ENCODE measurements at places on chromosomes 4 and X. TPM values are rescaled to one million over a fixed set of nuclear protein-coding genes. Genes with fewer than 3 reads are reported as not detected.

GRCh38 chrX:7926914-7927258 is 327 bp downstream of the PNPLA4 start:
- DNase-seq: no peak

DNA sequence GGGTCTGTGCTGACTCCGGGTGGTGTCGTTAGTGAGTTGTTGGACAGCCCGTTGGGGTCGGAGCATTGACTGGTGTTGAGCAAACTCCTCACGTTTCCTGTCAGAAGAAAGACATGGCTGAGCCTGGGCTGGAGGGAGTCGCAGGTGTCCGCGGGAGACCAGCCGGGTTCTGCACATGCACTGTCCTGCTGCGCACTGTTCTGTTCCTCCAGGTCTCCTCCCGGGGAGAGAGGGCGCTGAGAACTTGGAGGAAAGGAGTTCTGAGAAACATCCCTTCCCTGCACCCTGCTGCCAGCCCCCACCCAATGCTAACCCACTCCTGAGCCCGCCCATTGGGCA is 1.1 kb downstream of the ZNF141 start:
- DNase-seq: no peak

The UGT2A1 gene
- 0.10 TPM for polyA plus RNA-seq

DNA sequence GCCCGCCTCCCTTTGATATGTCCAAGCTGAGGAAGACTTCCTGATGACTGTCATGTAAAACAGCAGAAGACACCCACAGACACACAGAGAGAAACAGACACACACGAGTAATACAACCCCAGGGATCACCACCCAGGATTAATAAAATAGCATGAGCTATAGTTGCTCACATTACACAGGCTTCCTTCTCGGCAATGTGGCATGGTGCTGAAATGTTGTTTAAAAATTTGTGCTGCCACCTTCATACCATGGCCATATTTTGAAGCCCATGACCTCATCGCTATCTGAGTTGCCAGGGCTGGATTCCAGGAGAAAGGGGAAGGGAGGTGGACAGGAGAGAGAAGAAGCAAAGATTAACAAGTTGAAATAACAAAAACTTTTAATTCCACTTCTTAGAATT is 111.7 kb downstream of the SYNPO2 start:
- DNase-seq: no peak

DNA sequence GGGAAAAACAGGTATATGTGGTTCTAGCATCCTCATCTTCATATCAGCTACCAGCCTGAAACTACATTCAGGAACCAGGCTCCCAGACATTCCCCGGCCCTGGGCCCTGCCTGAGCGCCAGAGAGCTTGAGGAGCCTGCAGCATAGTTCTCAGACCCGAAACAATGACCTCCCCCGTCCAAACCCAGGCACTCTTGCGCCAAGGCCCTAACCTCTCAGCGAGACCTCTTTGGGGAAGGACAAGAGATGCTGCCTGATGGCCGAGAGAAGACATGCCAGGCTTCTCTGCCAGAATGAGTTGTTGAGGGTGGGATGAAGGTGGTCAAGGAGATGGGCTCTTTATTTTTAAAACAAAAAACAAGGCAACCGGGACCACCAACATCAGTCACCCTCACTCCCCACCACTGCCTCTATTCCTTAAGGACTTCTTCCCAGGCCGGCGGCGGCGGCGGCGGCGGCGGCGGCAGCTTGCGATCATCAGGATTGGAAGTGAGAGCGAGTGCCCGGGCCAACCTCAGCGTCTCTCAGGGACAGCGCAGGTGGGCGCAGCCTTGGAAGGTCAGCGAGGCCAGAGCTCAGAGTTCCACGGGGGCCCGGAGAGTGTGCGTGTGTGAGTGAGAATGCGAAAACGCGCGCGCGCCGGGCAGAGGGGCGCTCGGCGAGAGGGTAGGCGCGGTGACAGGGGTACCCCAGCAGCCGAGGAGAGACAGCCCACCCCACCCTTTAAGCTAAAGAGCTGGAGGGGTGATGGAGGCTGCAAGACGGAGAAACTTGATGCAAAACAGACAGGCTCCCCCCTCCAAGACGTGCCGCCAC is 601 bp downstream of the INPP4B start:
- DNase-seq: peak; percentile 44

DNA sequence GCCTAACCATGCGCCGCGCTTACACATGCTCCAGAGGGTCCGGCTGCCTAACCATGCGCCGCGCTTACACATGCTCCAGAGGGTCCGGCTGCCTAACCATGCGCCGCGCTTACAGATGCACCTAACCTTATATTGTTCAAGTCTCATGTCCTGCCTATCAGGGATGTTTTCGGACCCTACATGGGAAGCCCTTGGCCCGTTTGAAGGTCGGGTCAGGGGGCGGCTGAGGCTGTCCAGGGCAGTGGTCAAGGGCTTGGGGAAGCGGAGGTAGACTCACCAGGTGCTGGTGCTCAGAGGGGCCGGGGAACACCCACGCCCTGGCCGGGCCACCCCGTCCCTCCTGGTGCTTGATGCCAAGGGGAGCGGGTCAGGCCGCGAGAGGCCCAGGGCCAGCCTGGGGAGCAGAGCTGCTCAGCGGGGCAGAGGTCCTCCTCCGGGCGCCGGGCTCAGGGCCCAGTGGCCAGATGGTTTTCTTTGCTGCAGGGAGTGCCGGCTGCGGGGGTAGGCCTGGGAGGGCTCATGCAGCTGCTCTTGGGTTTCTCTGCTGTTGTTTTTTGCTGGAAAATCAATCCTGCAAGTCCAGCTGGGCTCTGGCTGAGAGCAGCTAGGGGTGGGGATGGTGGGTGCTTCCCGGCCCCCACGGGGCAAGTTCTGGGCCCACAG is 35.4 kb upstream of the SPON2 start:
- DNase-seq: peak; percentile 63

The ASB12 gene
- polyA plus RNA-seq: not detected

DNA sequence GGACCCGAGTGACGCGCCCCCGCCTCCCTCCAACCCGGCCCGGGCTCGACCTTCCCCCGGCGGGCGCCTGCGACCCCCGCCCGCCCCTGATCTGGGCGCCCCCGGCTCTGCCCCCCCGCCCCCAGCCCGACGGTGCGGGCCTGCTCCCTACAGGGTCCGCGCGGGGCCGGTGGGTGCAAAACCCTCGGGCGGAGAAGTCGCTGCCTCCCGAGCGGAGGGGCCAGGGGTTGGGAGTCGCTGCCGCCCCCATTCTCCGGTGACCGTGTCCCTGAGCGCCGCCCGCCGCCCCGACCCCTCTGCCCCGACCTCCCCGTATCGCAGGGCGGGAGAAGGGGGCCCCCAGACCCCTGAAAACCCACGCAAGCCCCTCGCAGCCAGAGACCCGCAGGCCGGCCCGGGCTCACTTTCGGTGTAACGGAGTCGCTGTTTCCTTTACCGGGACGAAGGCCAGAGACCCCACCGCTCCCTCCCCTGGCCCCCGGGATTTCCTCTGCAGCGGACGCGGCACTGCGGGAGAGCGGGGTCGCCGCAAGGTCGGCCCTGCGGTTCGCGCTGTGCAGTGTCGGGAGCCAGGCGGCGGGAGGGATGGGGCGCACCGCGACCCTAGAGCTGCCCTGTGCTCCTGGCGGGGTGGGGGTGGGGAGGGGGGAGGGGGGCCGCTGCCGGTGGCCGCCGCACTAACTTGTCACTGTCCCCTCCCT is 729 bp upstream of the CPLX1 start:
- peak; percentile 90 for DNase-seq

- no peak for DNase-seq
Observed at GRCh38 chr4:144578681-144579080, 67.3 kb upstream of the HHIP start.

The MAGEA12 gene
- polyA plus RNA-seq: 81.1 TPM

DNA sequence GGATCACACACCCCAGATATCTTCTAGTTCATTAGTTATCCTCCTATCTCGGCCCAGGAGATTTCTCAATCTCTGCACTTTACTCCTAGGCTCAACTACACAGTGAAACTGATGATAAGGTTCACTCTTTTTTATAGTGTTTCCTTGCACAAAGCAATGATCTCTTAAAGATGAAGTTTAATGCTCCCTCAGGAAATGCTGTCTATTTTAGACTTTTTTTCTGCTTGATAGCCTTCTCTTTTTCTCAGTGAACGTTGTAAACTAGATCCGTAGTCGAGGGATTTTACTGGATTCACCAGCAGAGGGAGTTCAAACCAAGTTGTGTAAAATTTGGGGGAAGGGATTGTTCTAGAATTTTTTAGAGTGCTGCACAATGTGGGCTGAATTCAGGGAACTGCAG is 269.6 kb downstream of the GBA3 start:
- DNase-seq: no peak

GRCh38 chr4:71732066-71732465 is 51.8 kb downstream of the GC start:
- no peak for DNase-seq

- no peak for DNase-seq
Observed at GRCh38 chrX:45347877-45348276, 147.2 kb upstream of the DIPK2B start.

DNA sequence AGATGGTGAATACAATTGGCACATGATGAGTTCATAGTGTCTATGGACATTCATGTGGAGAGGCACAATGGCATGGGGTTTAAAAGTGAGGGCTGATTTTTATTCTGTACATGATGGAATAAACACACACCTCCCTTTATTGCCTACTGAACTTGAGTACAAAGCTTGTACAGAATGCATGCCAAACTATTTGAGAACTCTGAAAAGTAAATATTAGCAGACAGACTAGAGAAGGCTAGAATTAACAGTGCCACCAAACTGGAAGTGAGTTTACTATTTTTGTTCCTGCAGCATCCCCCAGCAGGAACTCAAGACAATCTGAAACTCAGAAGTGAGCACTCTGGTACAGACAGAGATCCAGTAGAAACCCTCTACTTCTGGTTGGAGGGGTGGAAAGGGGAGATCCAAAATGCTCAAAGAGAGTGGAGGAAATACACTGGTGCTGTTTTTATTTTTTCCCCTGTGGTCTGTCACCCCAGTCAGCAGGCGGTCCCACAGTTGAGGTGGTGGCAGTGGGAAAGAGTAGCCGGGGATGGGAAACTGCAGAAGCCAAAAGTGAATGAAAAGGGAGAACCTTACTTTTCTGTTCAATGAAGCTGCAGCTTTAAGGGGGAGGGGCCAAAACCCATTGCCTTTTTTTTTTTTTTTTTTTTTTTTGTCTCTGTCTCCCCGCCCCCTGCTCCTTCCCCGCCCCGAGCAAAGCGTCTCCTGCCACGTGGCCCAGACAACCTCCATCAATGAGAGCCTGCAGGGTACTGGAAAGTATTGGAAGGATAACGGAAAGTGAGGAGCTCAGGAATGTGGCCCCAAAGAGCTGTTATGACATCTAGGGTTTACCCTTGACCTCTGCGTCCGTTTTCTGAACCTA is 20.5 kb downstream of the AKAP4 start:
- no peak for DNase-seq

The LRP2BP gene
- 0.30 TPM for polyA plus RNA-seq

GRCh38 chr4:155353923-155354540 is 22.7 kb downstream of the MAP9 start:
- DNase-seq: peak; percentile 39

GRCh38 chr4:138645289-138645688 is 370.3 kb upstream of the NOCT start:
- DNase-seq: no peak

The PPP2R3B gene
- 19.4 TPM for polyA plus RNA-seq

GRCh38 chr4:111601671-111602070 is 543.6 kb upstream of the FAM241A start:
- no peak for DNase-seq

DNA sequence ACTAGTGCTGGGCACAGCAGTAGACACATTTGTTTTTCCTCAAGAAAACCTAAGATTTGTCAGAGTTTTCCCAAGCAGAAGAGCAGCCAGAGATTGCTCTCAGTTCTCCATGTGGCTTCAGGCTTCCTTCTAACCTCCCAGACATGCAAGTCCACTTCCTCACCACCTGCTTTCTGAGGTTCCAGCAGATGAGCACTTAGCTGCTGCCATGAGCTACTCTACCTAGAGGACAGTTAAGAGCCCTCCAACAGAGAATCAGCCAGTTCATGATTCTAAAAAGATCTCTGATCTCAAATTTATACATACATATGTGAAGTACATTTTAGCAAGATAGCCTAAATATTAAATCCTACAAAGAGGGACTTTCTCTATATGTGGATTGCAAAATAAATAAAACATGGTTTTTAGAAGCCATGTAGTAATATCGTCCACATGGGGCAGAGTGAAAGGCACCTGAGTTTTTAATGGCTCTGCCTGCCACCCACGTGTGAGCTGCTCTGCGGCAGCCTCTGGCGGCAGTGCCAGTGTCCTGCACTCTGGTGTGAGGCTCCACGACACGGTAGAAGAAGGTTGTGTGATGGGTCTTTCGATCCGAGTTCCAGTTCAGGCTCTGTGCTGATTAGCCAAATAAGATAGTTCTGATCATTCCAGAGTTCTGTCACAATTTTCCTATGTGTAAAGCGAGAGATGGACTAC is 10.3 kb downstream of the CYP4V2 start:
- peak; percentile 60 for DNase-seq

The SYP gene
- polyA plus RNA-seq: 0.76 TPM

DNA sequence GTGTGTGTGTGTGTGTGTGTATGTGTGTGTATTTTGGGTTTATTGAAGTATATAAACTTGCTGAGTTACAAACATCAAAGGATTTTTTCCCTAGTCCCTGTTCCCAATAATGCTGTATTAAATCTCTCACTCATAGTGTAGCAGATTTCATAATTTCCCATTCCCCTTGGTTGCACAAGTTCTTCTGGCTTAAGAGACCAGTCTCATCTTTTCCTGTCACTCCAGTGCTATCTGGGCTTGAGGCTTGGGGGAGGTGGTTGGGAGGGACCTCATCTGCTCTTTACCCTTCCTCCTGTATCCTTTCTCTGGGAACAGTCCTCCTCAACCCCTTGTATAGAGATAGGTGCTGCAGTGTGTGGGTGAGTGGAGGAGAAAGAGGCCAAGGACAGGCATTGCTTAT is 285.4 kb upstream of the BOD1L1 start:
- no peak for DNase-seq

GRCh38 chr4:95439896-95440295 is 108.9 kb downstream of the UNC5C start:
- DNase-seq: no peak

DNA sequence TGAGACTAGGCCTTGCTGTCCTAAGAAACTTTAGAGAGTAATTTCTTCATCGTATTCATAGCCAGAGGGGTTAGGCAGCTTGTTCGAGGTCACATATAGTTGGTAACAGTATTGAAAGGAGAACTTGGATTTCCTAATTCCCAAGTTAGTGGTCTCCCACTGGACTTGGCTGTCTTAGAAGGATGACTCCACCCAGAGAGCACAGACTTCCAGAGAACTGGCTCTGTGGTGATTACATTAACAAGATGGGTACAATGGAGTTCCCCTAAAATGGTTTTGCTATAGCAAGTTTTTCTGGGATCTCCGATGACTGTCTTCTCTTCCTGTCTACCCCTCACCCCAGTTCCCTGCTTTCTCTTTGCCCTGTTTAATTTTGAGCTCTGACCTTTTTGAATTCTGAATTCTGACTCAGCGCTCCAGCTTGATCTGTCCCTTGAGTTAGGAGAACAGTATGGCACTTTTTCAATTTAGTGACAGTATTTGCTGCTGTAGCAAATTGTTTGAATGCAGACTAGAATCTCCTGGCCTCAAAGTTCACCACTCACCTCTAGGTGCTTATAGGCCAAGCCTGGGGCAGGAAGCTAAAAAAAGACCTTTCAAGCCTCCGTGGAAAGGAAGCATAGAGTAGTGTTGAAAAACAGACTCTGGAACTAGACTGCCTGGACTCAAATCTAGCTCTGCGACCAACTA is 6.9 kb downstream of the MSN start:
- no peak for DNase-seq

- no peak for DNase-seq
Observed at GRCh38 chr4:26388671-26389070, 67.9 kb downstream of the RBPJ start.

The SOD3 gene
- 12.0 TPM for polyA plus RNA-seq

All from SK-N-SH (cell line).